ENCODE measurements at places on chromosomes 5 and 9. TPM values are rescaled to one million over a fixed set of nuclear protein-coding genes. Genes with fewer than 3 reads are reported as not detected.

Gene SCGB3A2
- polyA plus RNA-seq: not detected

Gene SOWAHA
- polyA plus RNA-seq: 0.23 TPM

DNA sequence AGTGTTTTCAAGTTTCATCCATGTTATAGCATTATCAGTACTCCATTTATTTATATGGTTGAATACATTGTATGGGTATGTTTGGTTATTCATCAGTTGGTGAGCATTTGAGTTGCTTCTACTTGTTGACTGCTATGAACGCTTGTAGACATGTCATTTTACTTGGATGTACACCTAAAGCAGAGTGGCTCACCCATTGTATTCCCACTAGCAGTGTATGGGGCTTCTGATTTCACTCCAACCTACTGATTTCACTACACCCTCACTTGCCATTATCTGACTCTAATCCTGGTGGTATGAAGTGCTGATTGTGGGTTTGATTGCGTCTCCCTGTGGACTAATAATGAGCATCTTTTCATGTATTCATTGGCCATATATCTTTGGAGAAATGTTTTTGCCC lies 9.5 kb downstream of the NPM1 start:
- no peak for DNase-seq

DNA sequence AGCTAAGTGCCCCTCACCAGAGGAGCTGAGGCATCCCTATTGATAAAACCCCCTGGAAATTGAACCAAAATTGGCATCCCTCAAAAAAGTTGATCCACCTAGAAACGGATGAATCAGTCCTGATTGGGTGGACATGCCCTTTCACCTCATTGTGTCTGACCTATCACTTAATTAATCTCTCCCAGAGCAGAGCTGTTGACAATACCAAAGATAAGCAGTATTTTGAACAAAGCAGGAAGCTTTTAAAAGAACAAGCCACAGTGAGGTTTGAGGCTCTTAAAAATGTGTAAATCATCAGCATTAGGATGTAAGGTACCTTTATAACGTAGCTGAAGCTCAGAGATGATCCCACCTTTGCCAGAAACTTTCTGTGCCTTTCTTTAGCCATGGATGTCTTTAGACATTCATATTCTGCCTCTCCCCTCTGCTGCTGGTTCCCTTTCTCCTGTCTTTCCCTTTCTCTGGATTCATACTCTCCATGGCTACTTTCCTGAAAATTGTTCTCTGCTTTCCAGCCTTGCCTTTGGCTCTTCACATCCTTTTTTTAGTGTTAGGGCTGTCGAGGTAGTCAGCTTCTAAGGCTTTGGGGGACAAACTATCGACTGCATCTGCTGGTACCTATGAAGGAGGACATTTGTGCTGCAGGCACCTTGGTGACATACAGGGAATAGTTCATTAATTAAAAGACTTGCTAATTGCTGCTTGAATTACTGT lies 7.8 kb upstream of the LHX2 start:
- no peak for DNase-seq

DNA sequence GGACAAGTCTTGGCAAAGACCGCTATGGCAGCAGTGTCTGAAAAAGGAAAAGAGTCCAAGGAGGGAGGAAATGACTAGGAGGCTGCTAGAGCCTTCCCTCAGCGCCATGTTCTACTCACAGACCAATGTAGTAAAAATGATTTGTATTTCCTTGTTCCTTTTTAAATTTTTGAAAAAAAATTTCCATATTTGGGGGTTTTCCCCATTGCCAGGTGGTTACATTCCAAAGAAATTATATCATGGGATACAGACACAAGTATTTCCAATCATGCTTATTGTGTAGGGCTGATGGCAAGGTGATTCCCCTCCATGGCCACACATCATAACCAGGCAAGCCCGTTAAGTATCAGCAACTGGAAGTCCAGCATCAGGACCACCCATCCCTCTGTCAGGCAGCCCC lies 138.2 kb downstream of the PIP5K1B start:
- no peak for DNase-seq
